Activated CD8-positive, alpha-beta T cell treated with anti-CD3 and anti-CD28 coated beads, Interleukin-2, amount 10 ng/mL, durations not matched to agents 7 days and 5 days (primary cell): ENCODE measurements at places on chromosomes 4 and X.

- DNase-seq = no peak
These were observed 313.6 kb upstream of the DKK2 start for GRCh38 chr4:107349732-107350131.

DNA sequence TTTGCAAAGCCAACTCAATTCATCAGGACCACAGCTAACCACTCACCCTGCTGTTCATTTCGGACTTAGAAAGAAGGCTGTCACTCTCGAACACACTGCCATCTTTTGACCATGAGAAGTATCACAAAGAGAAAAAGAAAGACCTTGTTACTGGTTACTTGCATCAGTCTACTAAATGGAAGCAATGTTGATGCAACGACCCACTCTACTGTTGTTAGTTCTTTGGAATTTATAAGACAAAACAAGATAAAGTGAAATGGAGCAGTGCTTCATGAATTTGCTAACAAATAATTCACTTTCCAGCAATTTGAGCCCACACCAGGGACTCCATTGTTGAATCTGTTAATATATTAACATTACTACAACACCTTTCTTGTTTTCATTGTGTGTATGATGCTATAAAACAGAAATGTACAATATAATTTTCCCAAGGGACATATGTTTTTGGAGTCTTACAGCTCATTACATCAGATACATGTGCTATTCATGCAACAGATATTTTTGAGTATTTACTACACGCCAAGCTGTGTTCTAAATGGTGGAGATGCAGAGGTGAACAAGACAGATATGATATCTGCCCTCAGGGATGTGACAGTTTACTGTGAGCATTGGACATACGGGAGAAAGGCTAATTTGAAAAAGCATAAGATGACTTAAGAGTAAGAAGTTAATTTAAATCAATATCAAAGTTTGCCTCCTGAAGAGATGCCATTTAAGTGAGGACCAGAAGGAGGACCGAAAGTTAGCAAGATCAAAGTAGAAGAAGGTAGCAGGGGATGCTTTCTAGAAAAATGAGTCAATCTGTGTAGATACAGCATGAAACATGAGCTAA, 87.2 kb downstream of the AREG start:
- DNase-seq = no peak

GRCh38 chrX:67648361-67648760, 104.5 kb downstream of the AR start:
- no peak for DNase-seq

DNA sequence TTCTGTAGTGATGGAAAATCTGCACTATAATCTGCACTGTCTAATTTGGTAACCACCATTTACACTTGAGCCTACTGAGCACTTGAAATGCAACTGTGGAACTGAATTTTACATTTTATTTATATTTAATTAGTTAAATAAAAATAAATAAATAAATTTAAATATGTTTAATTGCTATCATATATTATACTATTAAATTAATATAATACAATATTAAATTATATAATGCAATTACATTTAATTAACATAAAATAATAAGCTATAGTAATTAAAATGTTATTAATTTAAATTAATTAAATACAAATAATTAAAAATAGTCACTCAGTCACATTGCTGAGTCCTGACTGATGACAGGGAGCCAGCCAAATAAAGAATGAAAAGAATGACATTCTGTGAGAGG, 170.2 kb upstream of the F9 start:
- no peak for DNase-seq

GRCh38 chrX:55742649-55743048, 25.1 kb downstream of the RRAGB start:
- no peak for DNase-seq

- DNase-seq = no peak
These were observed 30.8 kb downstream of the CPLX1 start for GRCh38 chr4:794900-795725.

- DNase-seq = no peak
These were observed 173.6 kb downstream of the AFAP1 start for GRCh38 chr4:7766086-7766485.
